ENCODE measurements at places on chromosomes 13 and 19.

DNA sequence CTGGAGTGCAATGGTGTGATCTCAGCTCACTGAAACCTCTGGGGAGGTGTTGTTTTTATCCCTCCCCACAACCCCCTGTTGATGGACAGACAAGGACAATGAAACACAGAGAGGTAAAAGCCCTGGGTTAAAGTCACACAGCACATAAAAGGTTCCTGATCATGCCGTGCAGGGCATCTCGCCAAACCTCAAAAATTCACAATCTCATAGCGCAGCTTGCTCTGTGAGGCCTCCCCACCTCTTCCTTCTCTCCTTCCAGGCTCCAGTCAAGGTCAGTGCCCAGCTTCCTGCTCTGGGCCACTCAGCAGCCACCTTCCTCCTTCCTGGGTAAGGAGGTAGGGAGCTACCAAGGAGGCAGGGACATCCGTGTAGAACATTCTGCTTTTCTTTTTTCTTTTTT, 2.3 kb downstream of the FUT2 start:
- no peak for DNase-seq

DNA sequence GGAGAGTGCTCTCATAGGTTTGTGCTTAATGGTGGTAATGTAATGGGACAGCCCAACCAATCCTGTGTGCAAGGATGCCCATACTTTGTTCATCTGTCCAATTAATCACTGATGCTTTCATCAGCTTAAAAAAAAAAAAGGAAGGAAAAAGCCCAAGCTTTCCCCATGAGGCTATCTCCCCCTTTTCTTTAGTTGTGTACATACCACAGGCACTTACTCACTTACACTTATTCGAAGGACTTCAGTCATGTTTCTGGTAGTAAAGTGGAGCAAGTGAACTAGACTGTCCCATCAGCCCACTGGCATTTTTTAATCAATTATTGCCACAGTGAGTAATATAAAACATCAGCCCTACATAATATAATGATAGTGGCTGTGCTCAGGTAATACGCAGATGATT, 183.5 kb upstream of the UFM1 start:
- no peak for DNase-seq

DNA sequence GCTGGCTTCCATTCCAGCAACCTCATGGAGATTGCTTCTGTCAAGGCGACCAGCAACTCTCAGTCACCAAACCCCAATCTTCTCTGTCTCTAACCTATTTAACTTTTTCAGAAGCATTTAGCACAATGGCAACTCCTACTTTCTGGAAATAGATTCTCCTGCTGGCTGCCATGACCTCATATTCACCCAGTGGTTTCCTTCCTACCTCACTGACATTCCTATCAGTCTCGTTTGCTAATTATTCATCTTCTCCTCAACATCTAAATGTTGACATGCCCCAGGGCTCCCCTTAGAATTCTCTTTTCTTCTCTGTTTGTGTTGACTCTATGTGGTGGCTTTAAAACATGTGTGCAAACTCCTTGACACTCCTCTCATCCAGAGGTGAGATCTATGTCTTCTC, 106.7 kb downstream of the OLFM4 start:
- no peak for DNase-seq

GRCh38 chr13:39462428-39462827, 140.6 kb downstream of the LHFPL6 start:
- no peak for DNase-seq

DNA sequence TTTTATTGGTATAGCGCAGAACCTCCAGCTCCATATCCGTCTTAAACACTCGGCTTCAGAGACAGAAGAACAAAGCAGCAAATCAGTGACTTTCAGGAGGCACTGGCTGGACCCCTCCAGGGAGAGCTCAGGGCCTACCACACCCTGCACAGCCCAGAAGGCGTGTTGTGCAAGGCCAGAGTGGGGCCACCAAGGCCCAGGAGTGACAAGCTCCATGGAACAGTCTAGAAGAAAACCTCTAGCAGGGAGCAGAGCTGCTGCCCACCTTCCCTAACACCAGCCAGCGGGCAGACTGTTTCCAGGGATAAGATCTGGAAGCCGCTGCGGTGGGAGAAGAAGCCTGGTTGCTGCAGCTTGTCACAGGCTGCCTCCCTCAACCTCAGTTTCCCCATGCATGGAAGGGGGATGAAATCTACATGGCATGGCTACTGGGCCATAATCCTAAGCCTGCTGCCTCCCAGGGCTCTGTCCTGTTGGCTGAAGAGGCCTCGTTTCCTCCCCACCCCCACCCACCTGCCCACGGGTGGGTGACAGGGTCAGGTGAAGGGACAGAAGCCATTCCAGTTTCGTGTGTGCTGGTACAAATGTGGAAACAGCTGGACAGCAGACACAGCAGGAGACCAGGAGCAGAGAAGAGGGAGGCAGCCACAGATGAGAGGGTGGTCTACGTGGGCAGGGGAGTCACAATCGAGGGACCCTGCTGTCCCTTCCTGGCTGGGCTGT, 57.4 kb downstream of the PEPD start:
- no peak for DNase-seq

DNA sequence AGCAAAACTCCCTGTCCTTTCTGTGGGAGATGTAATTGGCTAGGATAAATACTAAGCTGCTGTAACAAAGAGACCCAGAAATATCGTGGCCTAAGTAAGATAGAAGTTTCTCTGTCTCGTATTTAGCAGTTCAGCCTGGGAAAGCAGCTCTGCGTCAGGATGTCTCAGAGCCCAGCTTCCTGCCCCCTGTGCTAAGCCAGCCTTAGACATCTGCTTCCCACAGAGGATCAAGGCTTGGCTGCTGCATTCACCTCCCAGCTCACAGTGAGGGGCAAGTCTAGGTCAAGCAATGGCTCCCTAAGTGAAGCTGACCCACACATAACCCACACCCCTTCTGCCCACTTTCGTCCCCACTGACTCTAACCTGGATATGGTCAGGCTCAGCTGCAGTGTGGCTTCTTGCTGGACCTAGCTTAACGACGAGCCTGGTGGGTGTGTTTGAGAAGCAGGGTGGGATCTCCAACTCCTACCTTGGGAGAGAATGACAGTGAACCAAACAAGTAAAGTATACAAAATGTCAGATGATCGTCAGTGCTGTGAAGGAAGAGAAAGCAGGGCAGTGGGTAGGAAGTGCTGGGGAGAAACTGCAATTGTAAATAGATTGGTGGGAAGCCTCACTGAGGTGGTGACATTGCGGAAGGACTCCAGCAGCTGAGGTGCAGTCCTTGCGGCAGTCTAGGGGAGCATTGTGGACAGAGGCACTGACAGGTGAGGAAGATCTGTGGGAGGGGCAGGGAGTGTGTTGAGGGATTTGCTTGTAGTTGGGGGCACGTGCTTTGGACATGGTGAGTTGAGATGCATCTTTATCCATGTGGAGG, 82.9 kb downstream of the TNFRSF19 start:
- no peak for DNase-seq

DNA sequence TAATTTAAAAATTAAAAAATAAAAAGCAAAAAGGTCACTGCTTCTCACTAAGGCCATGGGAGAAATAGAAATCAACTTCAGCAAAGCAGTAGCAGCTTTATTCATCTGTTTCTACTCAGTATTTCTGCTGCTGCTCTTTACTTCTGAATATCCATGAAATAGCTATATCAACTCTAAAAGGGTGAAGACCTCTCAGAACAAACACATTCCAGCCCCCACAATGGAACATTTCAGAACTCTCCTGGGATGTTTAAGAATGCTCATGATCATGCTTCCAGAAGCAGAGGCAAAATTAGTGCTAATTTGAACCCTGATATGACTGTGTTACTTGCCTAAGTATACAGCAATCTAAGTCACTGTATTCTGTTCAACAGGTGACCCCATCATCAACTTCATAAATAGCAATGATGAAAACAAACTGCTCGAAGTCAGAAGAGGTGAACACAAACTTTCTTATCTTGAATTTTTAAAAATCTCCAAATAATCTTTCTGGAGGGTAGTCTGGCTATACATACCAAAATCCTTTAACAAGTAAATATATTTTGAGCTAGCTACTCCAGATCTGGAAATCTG, 29.6 kb upstream of the DOCK9 start:
- no peak for DNase-seq

GRCh38 chr19:12953799-12954611, 3.0 kb downstream of the GADD45GIP1 start:
- DNase-seq = no peak

- no peak for DNase-seq
These were observed 124.0 kb upstream of the RNF113B start for GRCh38 chr13:98300956-98301641.

GRCh38 chr13:32354040-32354439, 38.7 kb downstream of the BRCA2 start:
- DNase-seq = no peak

DNA sequence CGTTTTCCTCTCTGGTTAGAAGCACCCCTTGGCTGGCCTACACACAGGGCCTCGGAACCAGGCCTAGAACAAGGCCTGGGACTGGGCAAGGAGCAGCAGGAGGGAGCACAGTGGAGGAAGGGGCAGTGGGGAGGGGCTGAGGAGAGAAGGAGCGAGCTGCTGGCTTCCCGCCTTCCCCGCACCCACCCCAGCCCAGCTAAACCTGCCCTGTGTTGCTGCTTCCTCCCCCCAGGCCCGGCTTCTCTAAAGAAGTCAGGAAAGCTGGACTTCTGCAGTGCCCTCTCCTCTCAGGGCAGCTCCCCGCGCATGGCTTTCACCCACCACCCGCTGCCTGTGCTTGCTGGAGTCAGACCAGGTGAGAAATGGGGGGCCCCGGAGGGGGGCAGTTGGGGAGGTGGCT, 24.3 kb downstream of the LYL1 start:
- no peak for DNase-seq

DNA sequence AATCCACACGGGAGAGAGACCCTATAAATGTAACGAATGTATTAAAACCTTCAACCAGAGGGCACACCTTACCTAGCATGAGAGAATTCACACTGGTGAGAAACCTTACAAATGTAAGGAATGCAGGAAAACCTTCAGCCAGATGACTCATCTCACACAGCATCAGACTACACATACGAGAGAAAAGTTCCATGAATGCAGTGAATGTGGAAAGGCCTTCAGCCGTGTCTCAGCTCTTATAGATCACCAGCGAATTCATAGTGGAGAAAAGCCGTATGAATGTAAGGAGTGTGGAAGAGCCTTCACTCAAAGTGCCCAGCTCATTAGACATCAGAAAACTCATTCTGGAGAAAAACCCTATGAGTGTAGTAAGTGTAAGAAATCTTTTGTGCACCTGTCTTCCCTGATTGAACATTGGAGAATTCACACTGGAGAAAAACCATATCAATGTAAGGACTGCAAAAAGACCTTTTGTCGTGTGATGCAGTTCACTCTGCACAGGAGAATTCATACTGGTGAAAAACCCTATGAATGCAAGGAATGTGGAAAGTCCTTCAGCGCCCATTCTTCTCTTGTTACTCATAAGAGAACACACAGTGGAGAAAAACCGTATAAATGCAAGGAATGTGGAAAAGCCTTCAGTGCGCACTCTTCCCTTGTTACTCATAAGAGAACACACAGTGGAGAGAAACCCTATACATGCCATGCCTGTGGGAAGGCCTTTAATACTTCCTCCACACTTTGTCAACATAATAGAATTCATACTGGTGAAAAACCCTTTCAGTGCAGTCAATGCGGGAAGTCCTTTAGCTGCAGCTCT, 16.0 kb downstream of the ZNF582 start:
- no peak for DNase-seq

DNA sequence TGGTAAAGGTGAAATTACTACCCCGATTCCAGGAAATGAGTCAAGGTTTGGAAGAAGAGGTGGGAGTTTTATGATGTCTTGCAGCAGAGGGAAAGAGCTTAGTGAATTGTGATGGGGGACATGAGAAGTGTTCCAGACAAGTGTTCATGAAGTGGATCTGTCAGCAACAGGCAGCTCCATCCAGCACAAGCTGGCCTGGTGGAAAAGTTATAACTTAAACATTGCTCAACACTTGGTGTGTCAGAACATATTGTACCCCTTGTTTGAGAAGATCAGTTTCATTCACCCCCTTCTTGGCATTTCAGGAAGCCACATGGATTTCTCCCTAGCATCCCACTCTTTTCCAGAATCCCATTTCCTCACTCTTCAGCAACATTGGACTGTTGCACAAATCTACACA, 222.0 kb downstream of the B3GLCT start:
- no peak for DNase-seq

DNA sequence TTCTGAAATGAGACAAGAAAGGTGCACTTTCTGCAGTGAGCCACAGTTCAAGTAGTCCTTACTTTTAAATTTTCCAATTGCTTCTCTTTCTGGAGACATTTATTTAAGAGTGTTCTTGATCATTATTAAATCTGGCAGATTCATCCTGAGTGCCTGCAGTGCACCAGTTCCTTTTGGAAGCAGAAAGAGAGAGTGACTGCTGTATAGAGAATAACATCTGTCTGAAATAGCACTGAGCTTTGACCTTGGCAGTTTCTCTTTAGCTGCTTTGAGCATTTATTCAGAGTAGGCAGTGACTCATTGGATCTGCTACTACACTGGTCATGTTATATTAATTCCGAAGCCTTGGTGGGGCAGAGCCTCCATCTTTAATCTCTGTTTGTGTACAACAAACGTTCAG, 1373.7 kb downstream of the PCDH9 start:
- DNase-seq = no peak

- DNase-seq = peak; percentile 83
These were observed 20.1 kb downstream of the C19orf12 start for GRCh38 chr19:29694669-29695627.

DNA sequence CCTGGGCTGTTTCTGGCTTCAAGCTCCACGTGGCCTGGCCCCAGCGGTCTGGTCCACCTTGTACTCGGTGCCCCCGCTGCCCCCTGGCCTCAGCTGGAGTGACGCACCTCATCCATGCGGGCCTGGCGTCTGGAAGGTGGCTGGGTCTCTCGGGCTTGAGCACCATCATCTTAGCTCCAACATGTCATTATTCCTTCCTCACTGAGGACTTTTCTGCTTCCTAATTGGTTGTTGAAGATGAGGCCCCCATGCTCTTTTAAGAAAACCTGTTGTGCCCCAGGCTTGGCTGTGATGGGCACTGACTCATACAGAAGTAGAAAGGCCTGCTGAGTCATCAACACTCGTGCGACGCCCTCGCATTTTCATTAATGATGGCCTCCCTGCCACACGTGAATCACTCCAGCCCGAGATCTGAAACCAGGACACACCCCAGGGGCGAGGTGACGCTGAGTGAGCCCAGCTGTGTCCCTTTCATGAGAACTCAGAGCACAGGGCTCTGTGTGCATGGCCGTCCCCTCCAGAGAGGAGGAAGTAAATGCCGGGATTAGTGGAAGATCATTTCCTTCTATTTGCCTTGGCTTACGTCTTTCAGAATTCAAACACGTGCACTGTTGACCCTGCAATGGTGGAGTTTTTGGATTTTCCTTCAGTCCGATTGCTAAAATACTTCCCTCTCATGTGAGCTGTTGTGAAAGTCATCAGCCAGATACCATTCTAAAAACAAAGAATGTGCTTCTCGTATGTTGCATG, 14.0 kb upstream of the GJA3 start:
- DNase-seq = peak; percentile 74

GRCh38 chr13:113302986-113303385, 5.9 kb downstream of the LAMP1 start:
- no peak for DNase-seq

- no peak for DNase-seq
These were observed 32.7 kb upstream of the OLFM2 start for GRCh38 chr19:9968820-9969687.

GRCh38 chr13:51004918-51005460, 95.4 kb downstream of the RNASEH2B start:
- DNase-seq = no peak

GRCh38 chr19:46056536-46056935, 15.7 kb upstream of the IGFL4 start:
- no peak for DNase-seq

GRCh38 chr13:113996912-113997745, 23.3 kb upstream of the C13orf46 start:
- DNase-seq = no peak

Data from small intestine (tissue), 16 donors.